Astrocyte of the spinal cord (primary cell): ENCODE measurements at places on chromosomes 4 and X.

GRCh38 chr4:28176942-28177341, 1316.3 kb downstream of the STIM2 start:
- no peak for DNase-seq

DNA sequence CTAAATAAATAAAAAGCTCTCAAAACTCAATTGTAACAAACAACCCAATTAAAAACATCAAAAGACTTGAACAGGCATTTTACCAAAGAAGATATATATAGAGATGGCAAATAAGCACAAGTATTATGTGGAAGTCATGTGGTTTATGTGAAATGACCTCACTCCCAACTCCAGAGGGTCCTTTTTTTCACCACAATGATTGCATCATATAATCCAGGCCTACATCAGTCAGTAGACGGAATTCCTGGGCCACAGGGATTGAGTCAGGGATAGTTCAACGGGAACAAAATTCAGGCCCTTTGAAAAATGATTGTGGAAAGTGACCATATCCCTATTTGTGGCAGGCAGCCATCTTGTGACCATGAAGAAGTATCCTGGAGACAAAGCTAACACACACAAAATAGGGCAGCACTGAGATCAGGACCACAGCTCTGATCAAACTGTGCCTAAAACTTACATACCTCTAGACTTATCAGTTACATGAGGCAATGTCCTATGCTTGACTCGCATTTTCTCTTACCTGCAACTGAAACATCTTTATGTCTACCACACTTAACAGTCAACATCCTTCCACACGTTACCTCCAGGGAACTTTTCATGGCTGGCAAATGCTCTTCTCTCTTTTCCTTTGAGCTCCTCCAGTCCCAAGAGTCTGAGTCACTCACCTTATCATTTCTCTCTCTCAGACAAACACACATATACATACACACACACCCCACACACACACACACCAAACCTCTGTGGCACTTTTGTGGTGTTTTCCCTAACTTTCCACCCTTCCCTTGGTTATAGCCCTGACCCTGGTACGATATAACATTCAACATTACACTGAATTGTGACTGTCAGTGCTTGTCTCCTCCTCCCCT, 113.5 kb downstream of the PHF8 start:
- DNase-seq: peak; percentile 36

GRCh38 chr4:142535009-142535408, 311.1 kb downstream of the INPP4B start:
- DNase-seq: no peak

DNA sequence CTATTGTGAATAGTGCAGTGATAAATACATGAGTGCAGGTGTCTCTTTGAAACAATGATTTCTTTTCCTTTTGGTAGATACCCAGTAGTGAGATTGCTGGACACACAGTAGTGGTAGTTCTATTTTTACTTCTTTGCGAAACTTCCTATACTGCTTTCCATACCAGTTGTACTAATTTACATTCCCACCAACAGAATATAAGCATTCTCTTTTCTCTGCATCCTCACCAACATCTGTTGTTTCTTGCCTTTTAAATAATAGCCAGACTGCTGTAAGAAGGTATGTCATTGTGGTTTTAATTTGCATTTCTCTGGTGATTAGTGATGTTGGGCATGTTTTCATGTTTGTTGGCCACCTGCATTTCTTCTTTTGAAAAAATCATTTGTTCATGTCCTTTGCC, 105.9 kb downstream of the COL4A6 start:
- DNase-seq: no peak

- no peak for DNase-seq
Observed at GRCh38 chr4:31341601-31342359, 621.6 kb downstream of the PCDH7 start.

- peak; percentile 66 for DNase-seq
Observed at GRCh38 chrX:71178908-71179307, 34.3 kb downstream of the NLGN3 start.

- DNase-seq: no peak
Observed at GRCh38 chr4:156109943-156110900, 156.6 kb upstream of the CTSO start.

DNA sequence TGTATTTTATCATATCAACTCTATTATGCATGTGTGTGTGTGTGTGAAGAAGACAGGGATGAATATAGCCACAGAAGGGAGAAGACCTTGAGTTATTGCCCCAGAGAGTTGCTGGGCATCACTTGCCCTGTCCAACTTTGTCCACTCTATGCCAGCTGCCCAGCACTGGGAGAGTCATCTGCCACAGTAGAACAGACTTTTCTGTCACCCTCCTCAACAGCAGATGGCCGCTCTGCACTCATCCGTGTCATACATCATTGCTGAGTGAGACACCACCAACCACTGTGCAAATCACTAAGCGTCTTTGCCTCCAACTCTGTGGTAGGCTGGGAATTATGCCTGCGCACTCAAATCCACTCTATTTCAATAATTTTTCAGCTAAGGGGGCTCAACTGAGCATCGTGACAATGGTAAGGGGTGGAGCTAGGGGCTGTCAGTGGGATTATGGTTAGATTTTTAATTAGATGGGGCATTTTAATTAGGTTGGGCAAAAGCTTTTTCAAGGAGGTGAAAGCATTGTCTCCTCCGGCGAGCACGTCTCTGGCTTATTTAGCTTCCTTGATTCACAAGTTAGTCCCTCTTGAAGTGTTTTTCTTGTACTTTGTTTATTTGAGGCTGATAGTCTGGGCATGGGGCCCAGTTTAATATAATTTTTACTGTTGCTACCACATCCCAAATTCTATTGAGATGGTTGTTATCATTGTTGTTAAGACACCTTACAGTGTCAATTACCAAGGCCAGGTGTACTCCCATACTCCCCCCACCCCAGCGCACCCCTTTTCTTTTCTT, 100.1 kb upstream of the KLF3 start:
- peak; percentile 12 for DNase-seq

DNA sequence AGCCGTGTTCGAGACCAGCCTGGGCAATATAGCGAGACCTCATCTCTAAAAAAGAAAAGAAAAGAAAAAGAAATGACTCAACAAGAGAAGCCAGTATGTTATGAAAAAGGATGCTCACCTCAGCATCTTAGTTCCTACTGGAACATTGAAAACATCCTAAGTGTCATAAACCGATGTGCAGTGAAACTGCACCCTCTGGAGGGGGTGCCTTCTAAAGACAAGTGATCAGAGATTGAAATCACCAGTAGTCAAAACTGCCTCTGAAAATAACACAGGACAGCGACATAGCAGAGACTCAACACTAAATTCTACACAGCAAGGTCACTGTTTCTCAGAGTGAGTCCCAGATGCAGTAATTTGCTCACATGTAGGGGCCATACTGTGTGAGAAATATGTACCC, 28.0 kb upstream of the ATP6AP2 start:
- DNase-seq: peak; percentile 27

GRCh38 chrX:110192516-110192915, 125.4 kb downstream of the AMMECR1 start:
- DNase-seq: no peak

- no peak for DNase-seq
Observed at GRCh38 chr4:184313702-184314659, 96.3 kb upstream of the ENPP6 start.

DNA sequence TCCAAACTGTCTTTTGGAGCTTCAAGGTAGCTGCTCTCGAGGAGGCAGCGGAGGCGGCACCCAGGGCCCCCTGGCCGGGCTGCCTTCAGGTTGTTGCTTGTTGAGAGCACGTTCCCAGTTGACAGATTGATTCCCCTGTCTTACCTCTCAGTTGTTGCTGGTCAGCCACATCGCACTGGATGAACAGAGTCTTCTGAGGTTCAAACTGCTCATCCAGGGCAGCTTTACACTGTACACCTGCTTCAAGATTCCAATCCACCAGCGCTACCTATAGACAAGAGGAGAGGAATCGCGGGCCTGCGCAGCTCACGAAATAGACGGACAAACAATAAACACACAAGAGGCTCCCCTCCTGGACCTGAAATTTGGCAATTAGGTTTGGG, 497 bp downstream of the HPGD start:
- no peak for DNase-seq

- DNase-seq: no peak
Observed at GRCh38 chr4:24551492-24552289, 32.7 kb downstream of the DHX15 start.

- no peak for DNase-seq
Observed at GRCh38 chr4:143354990-143355389, 18.3 kb downstream of the GAB1 start.

DNA sequence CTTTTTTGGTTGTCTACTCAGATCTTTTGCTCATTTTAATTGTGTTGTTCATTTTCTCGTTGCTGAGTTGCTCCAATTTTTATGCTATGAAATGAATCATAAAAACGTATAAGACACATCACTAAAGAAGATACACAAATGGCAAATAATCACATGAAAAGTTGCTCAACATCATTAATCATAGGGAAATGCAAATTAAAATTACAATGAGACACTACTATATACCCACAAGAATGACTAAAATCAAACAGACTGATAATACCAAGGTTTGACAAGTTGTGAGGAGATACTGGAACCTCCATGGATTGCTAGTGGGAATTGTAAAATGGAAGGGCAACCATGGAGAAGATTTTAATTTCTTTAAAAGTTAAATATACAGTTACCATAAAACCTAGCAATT, 17.0 kb downstream of the GSTCD start:
- no peak for DNase-seq

DNA sequence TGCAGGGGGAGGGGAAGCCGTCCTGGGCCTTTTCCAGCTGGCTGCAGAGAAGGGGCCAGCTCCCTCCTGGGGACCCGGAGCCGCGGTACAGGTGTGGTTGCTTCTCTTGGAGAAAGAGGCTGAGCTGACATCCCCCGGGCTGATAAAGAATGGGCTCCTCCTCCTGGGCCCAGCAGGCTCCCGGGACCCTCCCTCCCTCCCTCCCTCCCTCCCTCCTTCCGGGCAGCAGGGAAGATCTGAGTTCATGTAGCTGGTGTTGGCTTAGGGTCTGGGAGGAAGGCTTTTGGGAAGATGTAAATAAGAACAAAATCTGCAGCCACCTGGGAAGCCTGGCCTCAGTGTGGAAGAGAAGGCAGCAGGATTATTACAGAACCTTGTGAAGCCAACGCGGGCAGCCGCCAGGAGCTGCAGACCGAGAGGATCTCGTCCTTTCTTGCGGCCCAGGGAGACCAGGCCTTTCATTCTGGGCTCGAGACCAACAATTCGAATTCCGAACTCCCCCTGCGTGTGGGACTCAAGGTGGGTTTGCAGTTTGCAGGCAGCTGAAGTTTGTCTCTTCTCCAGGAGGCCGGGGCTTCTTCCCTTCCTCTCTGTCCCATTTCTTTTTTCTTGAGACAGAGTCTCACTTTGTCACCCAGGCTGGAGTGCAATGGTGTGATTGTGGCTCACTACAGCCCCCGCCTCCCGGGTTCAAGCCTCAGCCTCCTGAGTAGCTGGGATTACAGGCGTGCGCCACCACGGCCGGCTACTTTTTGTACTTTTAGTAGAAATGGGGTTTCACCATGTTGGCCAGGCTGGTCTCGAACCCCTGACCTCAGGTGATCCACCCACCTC, at the start of gene PLCXD1:
Gene PLCXD1 (plus strand): TSS at position 216 of the 834 bp plus-strand sequence. CDS start 2,807 bp downstream, outside the sequence.
- peak; percentile 59 for DNase-seq

DNA sequence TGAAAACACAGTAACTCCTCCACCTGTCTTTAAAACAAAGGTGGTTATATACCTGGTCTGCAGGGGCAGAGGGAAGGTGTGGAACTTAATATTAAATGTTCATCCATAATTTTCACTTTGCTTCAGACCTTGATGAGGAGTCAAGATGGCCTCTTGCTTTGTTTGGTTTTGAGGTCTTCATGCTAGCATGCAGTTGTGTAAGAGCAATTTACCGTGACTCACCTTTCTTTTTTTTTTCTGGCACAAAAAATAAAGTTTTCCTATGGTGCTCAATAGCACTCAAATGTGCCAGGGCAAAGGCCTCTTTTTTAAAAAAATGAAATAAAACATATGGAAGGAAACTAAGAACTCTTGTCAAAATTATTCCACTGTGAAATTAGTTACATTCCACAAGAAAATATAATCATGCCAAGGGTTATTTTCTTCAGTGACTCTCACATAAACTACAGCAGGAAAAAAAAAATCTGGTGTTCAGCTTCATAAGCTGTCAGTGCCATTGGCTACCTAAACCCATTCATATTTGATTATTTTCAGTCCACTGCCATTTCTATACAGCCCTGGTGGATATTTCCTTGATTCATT, 128.2 kb downstream of the SLC7A11 start:
- peak; percentile 59 for DNase-seq

GRCh38 chr4:16693641-16694040, 204.8 kb downstream of the LDB2 start:
- DNase-seq: no peak

- peak; percentile 14 for DNase-seq
Observed at GRCh38 chrX:103063191-103063845, 653 bp downstream of the BEX1 start.

DNA sequence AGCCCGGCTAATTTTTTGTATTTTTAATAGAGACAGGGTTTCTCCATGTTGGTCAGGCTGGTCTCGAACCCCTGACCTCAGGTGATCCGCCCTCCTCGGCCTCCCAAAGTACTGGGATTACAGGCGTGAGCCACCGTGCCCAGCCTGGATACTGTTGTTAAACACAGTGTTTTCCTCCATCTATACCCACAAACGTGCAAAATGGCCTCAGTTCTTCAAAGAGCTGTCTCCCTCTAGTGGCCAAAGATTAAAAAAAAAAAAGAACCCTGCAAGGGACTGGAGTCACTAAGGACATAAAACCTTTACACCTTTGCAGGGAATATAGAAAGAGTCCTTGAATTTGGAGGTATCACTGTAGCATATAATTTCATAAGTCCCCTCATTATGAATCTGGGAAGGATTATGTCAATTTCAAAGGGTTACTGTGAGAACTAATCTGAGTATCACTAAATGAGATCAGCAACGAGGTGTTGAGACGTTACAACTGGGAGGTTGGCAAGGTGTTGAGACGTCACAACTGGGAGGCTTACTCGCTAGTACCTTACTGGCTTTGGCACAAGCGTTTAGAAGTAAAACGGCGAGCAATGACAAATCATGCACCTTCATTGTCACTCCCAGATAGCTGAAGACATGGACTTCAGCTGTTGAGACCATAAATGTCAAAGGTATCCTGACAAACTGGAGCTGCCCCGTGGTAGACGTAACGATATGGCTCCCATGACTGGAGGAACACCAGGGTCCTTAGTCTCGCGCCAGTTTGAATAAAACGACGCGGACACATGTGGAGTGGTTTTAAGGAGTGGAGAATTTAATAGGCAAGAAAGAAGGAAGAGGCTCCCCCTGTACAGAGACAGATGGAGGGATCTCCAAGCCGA, 33.4 kb upstream of the ENPP6 start:
- DNase-seq: peak; percentile 58

- DNase-seq: no peak
Observed at GRCh38 chrX:24333371-24333770, 19.5 kb upstream of the SUPT20HL2 start.
